Mucosa of descending colon (tissue), 3 donors: ENCODE measurements at places on chromosomes 12 and 14.

- no peak for DNase-seq
These were observed 128.6 kb downstream of the ZFP36L1 start for GRCh38 chr14:68664225-68664681.

GRCh38 chr12:76244300-76244699, 103.9 kb downstream of the BBS10 start:
- DNase-seq, result no peak

GRCh38 chr12:49740930-49741881, at the start of gene TMBIM6:
Gene TMBIM6 (plus strand): TSS chr12:49741557. CDS start chr12:49752494, 10,937 bp downstream.
- DNase-seq, result peak; percentile 100

GRCh38 chr12:113392988-113393579, 10.6 kb downstream of the SDS start:
- DNase-seq, result no peak

DNA sequence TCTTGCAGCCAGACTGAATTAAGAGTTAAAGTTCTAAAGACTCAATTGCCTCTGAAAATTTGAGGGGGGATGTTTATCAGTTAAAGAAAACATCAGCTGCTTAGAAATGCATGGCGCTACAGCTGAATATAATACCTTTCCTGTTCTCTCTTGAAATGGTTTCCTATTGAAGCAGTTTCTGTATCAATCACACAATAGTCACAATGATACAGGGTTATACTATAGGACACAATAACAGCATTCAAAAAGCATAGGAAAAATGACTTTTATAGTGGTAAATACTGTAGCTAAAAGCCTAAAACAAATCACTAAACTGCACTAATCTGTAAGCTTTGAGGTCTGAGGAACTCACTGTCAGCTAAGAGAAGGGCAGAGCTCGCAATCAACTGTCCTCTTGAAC, 15.2 kb downstream of the MDGA2 start:
- no peak for DNase-seq
